ENCODE measurements at places on chromosomes 13 and 19. TPM values are rescaled to one million over a fixed set of nuclear protein-coding genes. Genes with fewer than 3 reads are reported as not detected.

DNA sequence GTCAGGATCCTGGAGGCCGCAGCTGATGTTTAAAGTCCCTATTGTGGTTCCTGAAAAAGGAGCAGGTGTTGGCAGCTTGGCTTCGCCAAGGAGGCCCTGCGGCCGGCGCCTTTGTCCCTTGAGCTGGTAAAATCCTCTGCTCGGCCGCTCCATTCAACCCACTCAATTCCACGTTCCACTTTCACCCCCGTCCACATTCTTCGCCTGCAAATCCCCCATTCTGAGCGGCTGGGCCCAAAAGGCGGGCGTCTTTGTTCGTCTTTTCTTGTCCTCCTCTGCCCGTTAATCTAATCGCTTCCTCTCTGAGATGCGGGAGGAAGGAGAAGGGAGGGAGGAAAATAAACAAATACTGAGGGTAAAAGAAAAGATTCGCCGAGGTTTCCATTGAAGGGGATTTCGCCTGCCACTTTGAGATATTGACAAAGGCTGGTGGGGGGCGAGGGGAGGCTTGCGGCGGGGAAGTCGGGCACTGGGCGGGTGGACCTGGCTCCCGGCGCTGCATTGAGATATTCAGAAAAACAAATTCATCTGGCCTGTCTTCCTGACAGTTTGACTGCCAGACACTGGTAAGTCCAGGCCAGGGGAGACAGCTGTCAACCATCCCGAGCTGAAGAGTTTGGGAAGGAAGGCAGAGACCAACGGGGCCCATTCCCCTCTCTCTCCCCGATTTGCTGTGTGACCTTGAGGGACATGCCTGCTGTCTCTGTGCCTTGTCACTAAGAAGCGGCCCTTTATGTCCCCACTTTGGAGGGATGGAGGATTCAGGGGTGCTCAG, 37.6 kb downstream of the ZNRF4 start:
- no peak for DNase-seq

GRCh38 chr13:29684441-29684840, 89.0 kb upstream of the SLC7A1 start:
- DNase-seq: no peak

DNA sequence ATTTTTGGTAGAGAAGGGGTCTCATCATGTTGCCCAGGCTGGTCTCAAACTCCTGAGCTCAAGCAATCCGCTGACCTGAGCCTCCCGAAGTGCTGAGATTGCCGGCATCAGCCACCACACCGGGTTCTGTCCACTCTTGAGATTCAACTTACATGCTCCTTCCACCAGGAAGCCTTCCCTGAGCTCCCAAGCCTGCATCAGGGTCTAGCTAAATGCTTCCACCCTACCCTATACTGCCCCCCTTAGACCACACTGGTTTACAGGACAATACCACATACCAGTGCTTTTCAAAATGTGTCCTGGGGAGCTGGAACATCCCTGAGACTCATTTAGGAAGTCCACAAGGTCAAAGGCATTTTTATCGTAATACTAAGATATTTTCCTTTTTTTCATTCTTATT, 15.1 kb upstream of the CACNG8 start:
- no peak for DNase-seq

The IQCN gene
- 2.4 TPM for total RNA-seq

The NKG7 gene
- total RNA-seq: not detected

The CALR3 gene
- total RNA-seq: not detected
